Midbrain (tissue), 1 donor: ENCODE measurements at places on chromosomes 6 and 20.
A peak's percentile ranks its signal among the peaks of the same experiment; 100 is the strongest.

GRCh38 chr6:73203098-73203497 lies 22.2 kb downstream of the KHDC1L start:
- DNase-seq, result no peak

- no peak for DNase-seq
Observed at GRCh38 chr6:49543087-49543858, 7.2 kb upstream of the C6orf141 start.

DNA sequence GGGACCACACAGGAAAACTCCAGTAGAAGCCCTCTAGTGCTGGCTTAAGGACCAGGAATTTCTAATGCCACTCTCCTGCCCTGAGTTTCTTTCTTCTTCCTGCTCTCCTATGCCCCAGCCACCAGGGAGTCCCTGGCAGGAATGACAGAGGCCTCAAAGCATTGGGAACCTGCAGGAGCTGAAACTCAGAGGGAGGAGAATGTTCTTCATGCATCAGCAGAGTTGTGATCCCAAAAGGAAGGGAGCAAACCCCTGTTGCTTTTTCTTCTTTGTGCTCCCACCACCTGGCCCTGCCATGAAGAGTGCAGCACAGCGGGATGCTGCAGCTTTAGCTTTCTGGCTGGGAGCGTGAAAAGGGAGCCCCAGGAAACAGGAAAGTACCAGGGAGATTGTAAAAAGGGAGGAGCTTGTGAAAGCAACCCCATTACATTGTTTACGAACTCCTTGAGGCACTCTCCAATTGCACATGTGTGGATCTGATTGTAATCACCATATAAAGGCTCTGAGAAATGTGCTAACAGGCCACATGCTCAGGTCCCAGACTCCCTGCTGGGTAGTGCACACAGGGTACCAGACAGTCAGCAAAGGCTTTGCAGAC lies 34.7 kb upstream of the FKBP1A start:
- no peak for DNase-seq

GRCh38 chr20:49674383-49675352 lies 39.0 kb downstream of the B4GALT5 start:
- no peak for DNase-seq

DNA sequence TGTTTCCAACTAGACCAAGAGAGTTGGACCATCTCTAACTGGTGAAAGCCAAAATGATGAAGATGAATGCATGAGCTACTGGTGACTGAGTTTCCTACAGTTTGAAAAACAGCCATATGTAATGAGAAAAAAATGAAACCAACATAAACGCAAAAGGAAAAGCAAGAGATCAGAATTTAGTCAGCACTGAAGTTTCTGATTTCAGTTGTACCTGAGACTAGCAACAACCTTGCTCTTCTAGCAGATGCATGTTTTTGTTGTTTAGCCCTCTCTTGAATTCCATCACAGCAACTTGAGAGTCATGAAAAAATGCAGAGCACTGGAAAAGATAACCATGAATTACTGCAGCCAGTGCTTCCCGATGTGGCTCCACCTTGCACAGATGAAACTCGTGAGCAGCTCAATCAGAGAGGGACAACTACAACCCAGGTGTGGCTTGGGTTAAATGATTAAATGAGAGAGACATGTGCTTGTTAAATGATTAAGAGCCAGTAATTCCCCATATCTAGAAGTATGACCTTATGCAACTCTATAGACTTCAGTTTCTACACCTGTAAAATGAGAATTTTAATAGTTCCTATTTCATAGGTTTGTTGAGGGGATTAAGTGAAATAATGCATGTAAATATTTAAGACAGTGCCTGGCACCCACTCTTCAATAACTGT lies 104.8 kb downstream of the ELOVL4 start:
- no peak for DNase-seq

- DNase-seq, result no peak
Observed at GRCh38 chr6:5333658-5334057, 72.3 kb downstream of the FARS2 start.

GRCh38 chr20:39941245-39941644 lies 747.8 kb downstream of the MAFB start:
- DNase-seq, result no peak

GRCh38 chr20:5482791-5483190 lies 166.0 kb upstream of the PROKR2 start:
- no peak for DNase-seq

DNA sequence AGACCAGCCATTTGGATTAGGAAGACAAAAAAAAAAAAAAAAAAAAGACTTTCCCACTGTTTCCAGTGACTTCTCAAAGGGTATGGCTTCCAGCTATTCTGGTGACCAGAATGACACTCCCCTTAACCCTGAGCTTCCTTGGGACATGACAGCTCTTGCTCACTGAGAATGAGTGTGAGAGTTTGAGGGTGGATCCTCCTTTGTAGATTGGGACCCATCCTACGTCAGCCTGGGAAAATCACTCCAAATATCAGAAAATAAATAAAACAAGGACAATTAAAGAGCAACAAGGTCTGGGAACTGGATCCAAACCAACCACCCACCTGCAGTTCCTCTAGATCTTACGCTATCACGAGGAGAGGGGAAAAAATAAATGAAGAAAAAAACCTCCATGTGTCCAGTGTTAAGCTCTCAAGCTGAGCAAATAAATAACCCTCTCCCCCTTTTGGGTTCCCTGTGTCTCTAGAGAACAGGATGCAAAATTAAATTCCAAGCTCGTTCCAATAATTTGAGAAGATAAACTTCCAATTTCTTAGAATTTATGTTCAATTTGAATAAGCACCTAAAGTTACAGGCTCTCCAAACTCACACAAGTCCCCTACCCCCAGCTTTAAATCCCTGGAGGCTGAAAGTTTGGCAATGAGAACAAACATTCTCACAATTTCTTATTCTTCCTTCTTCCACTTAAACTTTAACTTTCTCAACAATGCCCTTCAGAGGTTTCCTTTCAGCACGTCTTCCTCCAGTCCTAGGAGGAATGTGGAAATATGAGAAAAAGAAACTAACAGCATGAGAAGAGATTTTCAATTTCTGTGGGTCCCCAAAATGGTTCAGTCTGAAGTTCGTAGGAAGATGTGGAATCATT lies 170.2 kb downstream of the MTFR2 start:
- DNase-seq, result no peak

- no peak for DNase-seq
Observed at GRCh38 chr6:6470123-6470522, 118.4 kb upstream of the LY86 start.

GRCh38 chr6:136791296-136792094 lies 782 bp downstream of the MAP3K5 start:
- DNase-seq, result peak; percentile 45

GRCh38 chr6:165585060-165585459 lies 78.0 kb downstream of the PDE10A start:
- no peak for DNase-seq

DNA sequence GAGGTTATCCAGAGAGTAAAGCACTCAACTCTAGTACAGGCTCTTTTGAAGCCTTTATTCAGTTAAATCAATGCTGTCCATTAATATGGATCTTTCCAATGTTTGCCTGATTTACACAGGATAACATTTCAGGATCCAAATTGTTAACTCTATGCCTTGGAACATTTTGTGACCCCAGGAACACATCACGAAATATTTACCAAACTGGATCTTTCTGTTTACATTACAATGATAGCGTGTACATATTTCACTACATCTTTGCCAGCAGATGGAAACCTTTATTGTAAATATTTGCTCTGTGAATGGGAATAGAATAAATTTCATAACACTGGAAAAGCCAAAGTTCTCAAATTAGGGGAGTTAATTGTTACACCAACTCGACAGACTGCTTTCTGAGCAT lies 23.5 kb downstream of the BPIFA2 start:
- no peak for DNase-seq

DNA sequence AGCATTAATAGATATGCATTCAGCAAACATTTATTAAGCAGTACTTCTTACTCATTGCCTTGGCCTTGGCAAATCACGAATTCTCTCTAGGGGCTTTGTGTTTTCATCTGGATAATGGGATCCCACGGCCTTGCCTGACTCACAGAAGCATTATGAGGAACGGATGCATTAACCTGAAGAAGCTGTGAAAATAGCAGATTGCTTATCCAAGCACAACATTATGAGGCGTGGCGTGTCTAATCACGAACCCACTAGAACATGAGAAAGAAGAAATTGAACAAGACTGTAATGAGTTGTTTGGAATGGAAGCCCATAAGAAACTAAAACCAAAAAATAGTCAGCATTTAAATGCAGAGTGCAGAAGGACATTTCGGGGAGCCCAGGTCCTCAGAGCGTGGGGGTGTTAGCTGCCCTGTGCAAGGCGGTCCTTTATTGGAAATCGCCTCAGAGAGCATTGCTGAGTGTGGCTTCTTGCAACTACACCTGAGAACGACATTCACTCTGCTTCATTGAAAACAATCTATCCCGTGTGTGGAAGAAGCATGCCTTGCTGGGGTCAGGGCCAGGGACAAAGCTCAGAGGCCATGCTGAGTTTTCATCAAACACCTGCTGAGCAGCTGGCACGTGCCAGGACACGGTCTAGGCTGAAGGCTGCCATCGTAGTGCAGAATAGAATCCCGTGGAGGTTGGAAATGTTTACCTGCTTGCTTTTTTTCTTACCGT lies 179.9 kb downstream of the ZDHHC14 start:
- DNase-seq, result no peak

DNA sequence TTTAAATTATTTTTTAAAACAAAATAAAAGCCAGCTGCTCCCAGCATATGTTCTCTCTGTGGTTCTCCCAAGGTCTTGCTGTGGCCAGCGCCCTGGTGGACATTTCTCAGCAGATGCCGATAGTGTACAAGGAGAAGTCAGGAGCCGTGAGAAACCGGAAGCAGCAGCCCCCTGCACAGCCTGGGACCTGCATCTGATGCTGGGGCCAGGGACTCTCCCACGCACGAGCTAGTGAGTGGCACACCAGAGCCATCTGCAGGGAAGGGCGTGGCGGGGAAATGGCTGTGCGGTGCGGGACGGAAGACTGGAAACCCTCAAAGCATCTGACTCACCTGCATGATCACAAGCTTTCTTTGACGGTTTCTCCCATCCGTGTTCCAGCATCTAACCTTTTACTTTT lies 16.5 kb downstream of the GFRA4 start:
- no peak for DNase-seq

DNA sequence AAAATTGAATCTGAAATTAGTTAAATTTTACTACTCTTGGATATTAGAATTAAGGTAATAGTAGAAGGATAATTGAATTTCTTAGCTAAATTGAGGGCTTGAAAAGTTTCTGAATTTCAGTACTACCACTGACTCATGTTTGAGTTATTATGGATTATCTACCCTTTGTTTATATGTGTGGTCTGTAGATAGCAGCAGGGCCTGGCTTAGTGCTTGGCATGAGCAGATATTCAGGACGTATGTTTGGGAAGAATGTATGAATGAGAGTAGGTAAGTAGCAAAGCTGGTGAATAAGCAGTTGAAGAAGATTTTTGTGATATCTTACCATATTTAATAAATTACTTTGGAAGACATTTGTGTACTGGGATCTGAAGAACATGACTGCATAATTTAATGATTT lies 152.7 kb downstream of the MACROD2 start:
- DNase-seq, result no peak

- DNase-seq, result no peak
Observed at GRCh38 chr6:148404456-148405054, 61.9 kb downstream of the SASH1 start.

GRCh38 chr6:83432636-83433035 lies 1.8 kb upstream of the ME1 start:
- no peak for DNase-seq

DNA sequence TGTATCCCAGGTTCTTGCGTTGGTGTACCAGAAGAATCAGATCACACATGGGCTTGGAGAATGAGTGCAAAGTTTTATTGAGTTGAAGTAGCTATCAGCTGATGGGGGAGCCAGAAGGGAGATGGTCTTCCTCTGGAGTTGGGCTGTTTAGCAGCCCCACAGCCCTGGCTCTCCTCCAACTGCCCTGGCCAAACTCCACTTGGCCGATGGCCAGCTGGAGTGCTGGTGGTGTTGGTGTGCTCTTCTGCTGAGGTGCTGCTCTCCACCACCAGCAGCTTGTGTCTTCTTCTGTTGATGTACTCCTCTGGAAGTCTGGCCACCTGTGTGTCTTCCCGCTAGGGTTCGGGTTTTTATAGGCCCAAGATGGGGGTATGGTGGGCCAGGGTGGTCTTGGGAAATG lies 172.8 kb downstream of the TINAG start:
- DNase-seq, result no peak

- no peak for DNase-seq
Observed at GRCh38 chr20:45893831-45894230, 2.7 kb downstream of the CTSA start.

GRCh38 chr6:8066108-8066507 lies 1.9 kb upstream of the BLOC1S5 start:
- DNase-seq, result no peak

- DNase-seq, result no peak
Observed at GRCh38 chr6:34897130-34897529, 8.1 kb downstream of the ANKS1A start.

- DNase-seq, result no peak
Observed at GRCh38 chr6:108561742-108562502, 1.2 kb downstream of the FOXO3 start.

GRCh38 chr6:101845621-101846020 lies 452.1 kb downstream of the GRIK2 start:
- no peak for DNase-seq

DNA sequence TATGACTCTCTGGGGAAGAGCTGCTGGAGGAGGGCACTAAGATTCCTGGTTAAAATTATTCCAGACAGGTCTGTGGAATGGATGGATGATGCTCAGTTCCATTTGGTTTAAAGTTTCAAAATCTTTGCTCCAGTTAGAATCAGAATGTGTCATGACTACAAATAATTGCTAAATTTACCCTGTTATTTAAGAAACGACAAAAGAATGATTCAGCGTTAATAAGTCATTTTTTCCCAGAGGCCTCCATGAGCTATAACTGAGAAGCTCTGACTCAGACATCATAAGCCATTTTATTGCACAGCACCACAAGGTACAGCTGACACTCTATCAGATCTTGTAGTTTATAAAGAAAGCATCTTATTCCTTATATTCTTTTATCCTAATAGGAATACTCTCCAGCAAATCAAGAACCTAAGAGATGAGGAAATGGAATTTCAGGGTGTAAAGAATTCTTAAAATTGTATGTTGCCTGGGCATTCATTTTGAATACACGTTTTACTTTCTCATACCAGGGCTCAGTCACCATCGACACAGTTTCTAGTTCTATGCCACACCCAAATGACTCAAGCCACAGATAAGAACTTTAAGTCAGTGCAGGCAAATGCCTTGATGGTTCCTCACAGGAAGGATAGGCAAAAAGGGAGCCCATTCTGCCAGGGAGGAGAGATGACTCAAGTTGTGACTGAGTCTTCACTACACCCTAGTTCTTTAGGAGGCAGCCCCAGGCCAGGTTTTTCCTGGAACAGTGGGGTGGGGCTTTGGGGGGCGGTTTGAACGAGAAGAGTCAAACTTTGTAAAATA lies 636.0 kb downstream of the MMUT start:
- no peak for DNase-seq

GRCh38 chr20:61599061-61599531 lies 347.0 kb downstream of the CDH4 start:
- DNase-seq, result no peak

- no peak for DNase-seq
Observed at GRCh38 chr6:1311400-1312202, at the start of gene FOXQ1. FOXQ1 (plus strand) TSS chr6:1312098; CDS start chr6:1312705, 607 bp downstream.

- DNase-seq, result no peak
Observed at GRCh38 chr20:50758469-50758868, 27.1 kb downstream of the PARD6B start.

GRCh38 chr6:118571121-118571520 lies 23.0 kb downstream of the PLN start:
- no peak for DNase-seq

- DNase-seq, result peak; percentile 45
Observed at GRCh38 chr20:46520976-46521579, 7.7 kb upstream of the ZNF334 start.
